ENCODE measurements at places on chromosomes 6 and 20.

GRCh38 chr20:58557733-58558342 lies 42.6 kb upstream of the APCDD1L start:
- no peak for DNase-seq

GRCh38 chr20:5928836-5929715 lies 21.3 kb downstream of the TRMT6 start:
- no peak for DNase-seq

DNA sequence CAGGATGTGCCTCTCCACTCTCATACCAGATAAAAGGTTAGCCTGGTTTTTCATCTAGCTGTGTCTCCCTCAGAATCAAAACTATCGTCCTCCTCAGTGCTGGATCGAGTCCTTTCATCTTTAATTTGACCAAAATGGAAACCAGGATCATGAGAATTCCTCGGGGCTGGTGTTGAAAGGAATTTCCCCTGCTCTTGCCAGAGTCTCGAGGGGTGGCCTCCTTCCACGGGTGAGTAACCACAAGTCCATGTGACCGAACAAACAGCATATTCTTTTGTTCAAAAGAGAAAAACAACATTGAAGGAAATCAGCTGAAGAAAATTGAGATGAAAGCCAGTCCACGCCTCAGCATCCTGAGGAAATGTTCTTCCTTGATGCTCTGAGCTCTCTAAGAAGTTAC lies 165.9 kb upstream of the CDYL start:
- no peak for DNase-seq

DNA sequence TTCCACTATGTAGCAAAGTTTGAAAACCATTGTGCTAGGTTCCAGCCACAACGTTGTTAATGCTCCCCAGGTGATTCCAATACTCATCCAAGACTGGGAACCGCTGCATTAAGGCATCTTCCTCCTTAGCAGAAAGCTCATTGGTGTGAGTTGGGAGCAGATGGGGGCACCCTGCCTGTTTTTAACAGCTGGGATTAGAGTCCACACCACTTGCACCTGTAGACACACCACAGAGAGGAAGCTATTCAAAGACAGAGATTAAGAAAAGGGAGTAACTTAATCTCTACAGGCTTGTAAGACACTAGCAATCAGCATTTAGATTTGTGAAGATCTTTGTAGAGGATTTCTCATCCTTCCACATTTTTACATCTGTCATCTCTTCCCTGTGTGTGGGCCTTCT lies 333.9 kb upstream of the SOX4 start:
- no peak for DNase-seq

GRCh38 chr6:157096105-157096504 lies 227.2 kb downstream of the TMEM242 start:
- DNase-seq = no peak

- DNase-seq = no peak
These were observed 231.3 kb upstream of the FLRT3 start for GRCh38 chr20:14568701-14569100.

All from AG09309 (cell line).